ENCODE measurements at places on chromosomes 7 and 10.

GRCh38 chr10:1515780-1516491 is 221.4 kb downstream of the ADARB2 start:
- DNase-seq = no peak

DNA sequence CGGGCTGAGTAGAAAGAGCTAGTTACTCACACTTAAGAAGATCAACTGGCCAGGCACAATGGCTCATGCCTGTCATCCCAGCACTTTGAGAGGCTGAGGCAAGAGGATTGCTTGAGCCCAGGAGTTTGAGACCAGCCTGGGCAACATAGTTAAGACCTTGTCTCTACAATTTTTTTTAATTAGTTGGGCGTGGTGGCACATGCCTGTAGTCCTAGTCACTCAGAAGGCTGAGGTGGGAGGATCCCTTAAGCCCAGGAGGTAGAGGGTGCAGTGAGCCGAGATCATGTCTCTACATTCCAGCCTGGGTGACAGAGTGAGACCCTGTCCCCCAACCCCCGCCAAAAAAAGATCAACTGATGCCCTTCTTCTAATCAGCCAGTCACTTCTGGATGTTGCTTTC is 74.6 kb upstream of the ATP6V0A4 start:
- no peak for DNase-seq

DNA sequence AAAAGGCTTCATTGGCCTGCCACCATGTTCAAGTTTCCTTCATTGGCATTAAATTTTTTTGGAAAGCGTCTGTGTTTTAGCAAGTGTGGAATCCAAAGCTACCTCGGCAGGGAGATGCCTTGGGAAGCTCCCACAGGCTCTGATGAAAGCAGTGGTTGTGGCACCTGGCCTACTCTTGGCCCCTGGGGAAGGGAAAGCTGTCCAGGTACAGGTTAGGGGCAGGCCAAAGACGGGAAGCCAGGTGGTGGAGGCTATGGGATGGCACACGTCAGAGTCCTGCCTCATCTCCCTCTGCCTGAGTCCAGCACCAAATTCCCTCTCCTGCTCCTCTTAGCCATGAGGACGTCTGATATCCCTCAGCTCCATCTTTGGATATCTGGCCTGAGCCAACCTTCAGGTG is 49.7 kb downstream of the C10orf120 start:
- DNase-seq = no peak

DNA sequence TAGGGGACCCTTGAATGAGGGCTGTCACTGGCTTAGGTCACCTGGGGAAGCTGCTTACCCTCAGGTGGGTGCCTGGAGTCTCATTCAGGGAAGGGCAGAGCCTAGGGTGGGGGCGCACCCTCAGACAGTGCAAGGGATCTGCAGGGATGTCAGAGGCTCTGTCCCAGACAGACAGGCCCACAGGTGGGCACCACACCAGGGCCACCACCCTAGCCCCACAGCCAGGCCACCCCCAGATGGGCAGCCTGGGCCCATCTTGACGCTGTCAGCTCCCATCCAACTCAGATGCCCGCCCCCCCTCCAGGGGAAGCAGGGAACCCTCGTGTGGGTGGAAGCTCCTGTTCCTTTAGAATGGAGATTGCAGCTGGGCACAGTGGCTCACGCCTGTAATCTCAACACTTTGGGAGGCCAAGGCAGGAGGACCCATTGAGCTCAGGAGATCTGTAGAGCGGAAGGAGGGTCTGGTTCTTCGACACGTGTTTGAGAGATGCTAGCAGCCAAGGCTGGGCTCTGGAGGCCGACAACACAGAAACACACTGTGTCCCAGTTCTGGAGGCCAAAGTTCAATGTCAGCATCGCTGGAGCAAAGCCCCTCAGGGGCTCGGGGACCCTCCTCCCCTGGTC is 58.5 kb upstream of the DNAJB6 start:
- no peak for DNase-seq

DNA sequence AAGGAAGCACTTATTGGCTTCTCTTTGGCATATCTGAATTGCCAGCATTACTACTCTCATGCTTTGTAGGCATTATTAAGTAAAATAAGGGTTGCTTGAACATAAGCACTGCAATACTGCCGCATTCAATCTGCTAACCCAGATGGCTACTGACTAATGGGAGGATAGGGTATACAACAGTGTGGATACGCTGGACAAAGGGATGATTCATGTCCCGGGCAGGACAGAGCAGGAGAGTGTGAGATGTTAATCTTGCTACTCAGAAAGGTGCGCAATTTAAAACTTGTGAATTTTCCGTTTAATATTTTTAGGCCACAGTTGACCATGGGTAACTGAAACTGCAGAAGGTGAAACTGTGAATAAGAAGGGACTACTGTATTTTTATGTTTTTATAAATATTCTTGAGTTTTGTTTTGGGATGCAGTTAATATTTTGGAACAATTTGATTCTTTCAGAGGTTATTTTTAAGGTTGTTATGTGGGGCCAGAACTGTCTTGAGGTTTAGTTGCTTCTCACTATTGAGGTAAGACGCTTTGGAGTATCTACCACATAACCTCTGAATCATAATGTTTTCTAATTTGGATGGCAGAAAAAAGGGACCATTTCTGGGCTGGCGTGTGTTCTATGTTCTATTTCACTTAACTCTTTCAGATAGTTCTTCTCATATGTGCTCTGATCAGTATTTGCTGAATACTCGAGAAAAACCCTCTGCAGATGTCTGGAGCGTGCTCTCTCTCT is 75.7 kb upstream of the SYPL1 start:
- DNase-seq = no peak

- DNase-seq = no peak
Observed at GRCh38 chr10:15296701-15297100, 74.4 kb downstream of the FAM171A1 start.

- DNase-seq = no peak
Observed at GRCh38 chr10:87861566-87861952, 1.8 kb downstream of the KLLN start.

DNA sequence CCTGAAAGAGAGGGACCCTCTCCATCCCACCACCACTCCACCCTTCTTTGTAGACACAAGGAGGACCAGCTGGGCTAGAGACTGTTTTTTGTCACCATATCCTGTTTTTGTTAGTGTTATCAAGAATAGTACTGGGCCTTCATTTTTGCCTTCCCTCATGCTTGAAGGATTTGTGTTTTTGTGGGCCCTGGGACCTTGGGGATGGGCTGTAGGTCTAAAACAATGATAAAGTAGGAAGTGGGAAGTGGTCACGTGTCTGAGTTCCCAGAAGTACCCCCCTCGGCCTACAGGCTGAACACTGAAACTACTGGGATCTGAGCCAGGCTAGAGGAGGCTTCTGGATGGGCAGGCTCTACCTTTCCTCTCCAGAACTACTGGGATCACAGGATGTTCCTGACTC is 8.9 kb downstream of the AGFG2 start:
- DNase-seq = no peak

GRCh38 chr10:81179324-81179723 is 641.6 kb downstream of the SH2D4B start:
- no peak for DNase-seq

DNA sequence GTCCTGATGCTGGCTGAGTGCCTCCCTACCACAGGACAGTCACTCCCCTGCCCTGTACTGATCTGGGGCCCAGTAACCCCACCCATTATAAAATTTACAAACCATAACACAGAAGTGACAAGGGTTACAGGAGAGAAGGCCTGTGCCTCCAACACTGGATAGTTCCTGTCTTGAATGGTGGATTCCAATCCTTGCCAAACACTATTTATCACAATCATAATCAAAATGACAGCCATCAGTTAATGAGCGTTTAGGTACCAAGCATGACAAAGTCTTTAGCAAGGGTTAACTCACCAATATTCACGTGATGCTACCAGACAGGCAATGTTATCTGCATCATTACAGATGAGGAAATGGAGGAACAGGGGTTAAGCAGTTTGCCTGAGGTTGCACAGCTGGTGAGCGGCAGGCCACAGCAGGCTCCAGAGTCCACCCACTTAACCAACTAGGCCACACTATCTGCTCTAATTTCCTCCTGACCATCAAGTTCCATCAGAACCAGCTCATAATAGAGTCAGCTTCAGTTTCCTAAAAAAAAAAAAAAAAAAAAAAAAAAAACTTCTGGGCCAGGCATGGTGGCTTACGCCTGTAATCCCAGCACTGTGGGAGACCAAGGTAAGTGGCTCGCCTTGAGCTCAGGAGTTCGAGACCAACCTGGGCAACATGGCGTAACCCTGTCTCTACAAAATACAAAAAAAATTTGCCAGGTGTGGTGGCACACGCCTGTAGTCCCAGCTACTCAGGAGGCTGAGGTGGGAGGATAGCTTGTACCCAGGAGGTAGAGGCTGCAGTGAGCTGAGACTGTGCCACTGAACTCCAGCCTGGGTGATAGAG is 14.2 kb downstream of the PDLIM1 start:
- DNase-seq = no peak

DNA sequence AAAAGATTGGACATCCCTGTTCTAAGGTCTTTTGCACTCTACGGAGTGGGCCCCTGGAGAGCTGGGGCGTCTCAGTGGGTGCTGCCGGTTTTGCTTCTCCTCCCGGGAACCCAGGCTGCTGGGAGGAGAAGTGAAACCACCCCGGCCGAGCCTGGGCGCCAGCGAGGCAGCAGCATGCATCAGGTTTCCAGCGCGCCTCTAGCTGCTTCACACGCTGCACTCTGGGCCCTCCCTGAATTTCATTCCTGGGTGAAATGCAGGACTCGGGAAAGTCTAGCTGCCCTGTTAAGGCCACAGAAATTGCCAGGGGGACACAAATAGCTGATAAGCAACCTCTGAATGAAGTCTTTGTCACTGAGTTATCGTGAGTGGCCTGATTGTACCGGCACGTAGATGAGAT is 127.4 kb downstream of the TRRAP start:
- no peak for DNase-seq

DNA sequence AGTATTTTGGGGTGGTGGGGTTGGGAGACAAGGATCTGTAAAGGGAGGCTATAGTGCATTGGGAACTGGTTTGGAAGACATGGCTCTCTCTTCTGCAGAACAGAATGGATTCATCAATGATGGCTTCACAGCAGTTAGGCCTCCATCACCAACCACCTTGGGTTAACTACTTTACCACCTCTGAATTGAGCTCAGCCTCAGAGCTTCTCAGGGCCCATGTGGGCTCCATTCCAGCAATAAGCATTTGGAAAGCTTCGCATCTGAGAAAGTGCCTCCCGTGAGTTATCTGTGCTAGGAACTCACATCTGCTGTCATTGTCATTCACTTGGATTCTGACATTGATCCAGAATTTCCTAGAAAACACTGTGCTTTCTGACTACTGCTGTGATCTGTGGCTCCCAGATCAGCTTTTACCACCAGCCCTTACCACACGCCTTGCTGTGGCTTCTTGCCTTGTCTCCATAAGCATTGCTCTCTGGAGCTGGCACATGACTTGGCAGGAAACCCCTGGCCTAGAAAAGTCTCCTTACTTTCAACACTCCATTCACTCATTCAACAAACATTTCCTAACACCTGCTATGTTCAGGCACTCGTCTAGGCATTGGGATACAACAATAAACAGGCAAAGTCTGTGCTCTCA is 70.7 kb upstream of the ADO start:
- DNase-seq = no peak

- no peak for DNase-seq
Observed at GRCh38 chr7:102841290-102841689, 71.5 kb upstream of the LRRC17 start.

- no peak for DNase-seq
Observed at GRCh38 chr7:122082670-122083069, 61.4 kb downstream of the AASS start.

DNA sequence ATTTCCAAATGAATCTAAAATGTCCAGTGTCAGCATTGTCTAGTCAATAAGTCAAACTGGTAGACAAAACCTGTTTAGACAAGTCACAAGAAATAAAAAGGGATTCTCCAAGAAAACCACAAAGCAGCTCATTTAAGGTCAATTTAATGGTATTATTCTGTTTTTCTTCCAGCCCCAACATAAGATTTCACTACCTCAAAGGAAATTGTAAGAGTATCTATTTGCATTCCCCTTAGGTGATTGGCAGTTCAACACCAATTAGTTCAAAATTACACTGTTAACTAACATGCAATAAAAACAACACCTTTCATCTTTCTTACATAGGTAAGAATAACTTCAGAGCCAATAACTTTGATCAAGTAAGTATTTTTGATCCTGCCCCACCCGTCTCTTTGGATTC is 106.3 kb downstream of the RNF32 start:
- DNase-seq = no peak

- no peak for DNase-seq
Observed at GRCh38 chr10:23419655-23420329, 19.1 kb upstream of the OTUD1 start.

DNA sequence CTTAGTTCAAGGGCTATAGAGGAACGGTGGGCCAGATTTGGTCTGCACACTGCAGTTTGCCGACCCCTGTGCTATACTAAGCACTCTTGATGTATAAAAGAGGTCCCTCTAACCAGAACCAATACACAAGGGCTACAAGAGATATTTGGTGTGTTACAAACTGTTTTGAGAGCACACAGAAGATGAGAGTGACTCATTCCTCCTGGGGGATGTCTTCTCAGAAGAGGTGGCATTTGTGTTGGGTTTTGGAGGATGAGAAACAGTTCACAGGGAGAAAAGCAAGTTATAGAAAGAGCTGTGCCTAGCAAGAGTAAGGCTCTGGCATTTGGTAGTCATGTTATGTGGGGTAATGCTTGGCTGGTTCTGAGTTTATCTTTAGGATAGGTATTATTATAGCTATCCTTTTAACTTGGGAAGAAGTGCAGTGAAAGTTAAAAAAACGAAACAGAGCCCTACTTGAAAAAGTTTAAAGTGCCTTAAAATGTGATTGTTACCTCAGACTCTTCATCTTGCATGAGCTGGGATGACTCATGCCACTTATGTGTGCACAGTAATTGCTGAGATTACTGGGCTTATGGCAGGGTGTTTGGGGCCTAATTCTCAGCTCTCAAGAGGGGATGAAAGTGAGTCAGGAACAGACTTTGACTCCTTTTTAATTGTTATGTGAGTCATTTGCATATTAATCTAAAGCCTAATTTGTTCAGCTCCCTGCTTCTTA is 160.4 kb downstream of the KIF20B start:
- no peak for DNase-seq

DNA sequence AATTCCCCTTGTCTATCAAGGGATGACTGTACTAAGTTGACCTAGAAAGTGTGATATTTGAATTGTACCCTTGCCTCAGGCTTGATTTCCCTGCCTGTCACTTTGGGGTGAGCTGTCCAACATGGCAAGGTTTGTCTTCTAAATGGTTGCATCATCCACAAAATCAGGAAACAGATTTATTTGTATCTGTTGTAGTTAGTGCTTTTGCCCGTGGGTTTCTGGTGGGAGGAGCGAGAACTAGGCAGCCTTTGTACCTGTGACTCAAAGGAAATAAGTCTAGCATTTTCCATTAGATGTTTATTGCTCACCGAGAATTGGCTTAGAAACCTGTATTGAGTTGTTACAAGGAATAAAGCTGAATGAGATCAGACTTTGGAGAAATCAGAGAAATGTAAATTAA is 650.8 kb downstream of the LRMDA start:
- no peak for DNase-seq

GRCh38 chr7:106620676-106621075 is 40.3 kb downstream of the CCDC71L start:
- no peak for DNase-seq

DNA sequence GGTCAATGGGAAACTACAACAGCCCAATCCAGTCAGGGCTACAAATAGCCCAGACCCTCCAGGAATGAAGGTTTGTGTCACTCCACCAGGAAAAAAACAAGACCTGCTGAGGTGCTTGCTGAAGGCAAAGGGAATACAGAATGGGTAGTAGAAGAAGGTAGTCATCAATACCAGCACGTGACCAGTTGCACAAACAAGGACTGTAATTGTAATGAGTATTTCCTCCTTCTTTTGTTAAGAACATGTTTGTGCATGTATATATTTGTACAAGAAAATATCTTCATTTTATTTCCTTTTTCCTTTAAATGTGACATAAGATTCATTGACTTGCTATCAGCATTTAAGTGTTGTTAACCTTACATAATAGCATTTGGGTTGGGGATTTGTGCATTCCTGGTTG is 229.3 kb downstream of the IMMP2L start:
- no peak for DNase-seq

All from T follicular helper cell (primary cell).